ENCODE measurements at places on chromosomes 5 and 9.

DNA sequence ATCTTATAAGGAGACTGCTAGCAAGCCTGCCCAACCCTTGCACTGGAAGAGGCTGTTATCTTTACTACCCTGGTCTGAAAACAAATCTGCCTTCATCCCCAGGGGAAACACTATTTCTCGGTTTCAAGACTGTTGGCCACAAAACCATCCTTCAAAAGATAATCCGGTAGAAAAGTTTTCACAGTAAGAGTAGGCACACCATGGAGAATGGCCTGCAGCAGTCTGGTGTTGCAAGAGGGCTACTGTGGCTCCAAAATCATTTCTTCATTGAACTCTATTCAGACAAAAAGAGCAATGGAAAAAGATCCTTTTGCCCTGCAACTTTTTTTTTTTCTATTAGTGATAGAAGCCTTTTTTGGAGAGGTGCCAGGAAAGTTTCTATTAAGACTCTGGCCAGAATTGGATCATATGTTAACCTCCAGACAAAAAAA lies 163.9 kb downstream of the ARHGEF28 start:
- no peak overlapping the region for H3K27ac ChIP-seq
- H3K27me3 ChIP-seq = peaks cover 9% of the 10 kb centered on the region
- no peak for DNase-seq
- H3K4me3 ChIP-seq = no peak overlapping the region

GRCh38 chr5:112738191-112738560 lies 491 bp downstream of the APC start:
- peaks cover 22% of the 10 kb centered on the region for H3K4me1 ChIP-seq
- H3K27ac ChIP-seq = peak overlapping the region; percentile 82
- peak overlapping the region; percentile 98 for H3K4me3 ChIP-seq
- DNase-seq = no peak
- H3K36me3 ChIP-seq = peaks cover 3% of the 10 kb centered on the region

DNA sequence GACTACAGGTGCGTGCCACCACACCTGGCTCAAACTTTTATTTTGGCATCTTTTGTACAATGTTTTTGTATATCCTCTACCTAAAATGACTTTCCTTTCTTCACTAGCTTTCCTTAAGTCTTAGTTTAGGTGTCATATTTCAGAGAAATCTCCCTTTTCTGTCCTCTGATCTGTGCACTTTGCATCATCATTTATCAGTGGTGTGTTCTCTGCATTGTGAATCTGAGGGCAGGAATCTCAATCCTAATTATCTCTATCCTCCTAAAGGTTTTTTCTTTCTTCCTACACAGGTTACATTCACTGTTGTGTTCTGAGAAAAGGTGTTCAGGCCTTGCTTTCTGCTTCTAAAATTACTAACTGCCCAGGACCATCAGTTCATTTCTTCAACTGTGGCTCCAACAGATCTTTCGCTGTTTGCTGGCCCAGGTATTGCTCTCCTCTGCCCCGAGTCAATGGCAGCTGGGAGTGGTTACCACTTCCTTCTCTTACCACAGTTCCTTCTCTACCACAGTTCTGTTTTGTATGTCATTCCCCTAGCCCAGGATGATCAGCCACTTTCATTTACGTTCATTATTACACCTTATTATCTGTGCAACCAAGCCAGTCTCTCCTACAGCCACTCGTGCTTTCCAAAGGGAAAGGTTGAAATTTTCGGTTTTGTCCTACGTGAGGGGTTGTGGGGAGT lies 14.0 kb downstream of the TGFBR1 start:
- peak; percentile 45 for DNase-seq
- no peaks in the 10 kb centered on the region for H3K27me3 ChIP-seq
- H3K4me3 ChIP-seq = peak overlapping the region; percentile 81
- peaks cover 42% of the 10 kb centered on the region for H3K4me1 ChIP-seq
- H3K27ac ChIP-seq = peak overlapping the region; percentile 85

DNA sequence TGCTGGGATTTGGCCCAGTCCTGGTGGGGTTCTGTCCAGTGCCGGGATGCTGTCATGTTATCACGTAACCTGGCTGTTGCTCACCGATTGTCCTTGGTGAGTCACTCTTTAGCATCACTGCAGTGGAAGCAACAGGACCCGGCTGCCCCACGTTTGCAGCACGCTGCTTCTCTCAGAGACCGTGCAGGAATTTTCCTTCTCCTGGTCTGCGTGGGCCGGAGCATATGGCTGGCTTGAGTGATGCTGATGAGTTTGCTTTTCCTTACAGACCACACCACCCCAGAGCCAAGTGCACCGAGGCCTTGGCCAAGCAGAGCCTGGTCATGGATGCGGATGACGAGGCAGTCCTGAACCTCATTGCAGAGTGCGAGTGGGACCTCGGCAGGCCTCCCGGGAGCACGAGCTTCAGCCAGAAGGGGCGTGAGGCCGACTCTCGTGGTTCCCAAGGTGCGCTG lies 21.4 kb downstream of the CEP72 start:
- H3K4me3 ChIP-seq = no peak overlapping the region
- no peak for DNase-seq
- H3K27me3 ChIP-seq = no peaks in the 10 kb centered on the region
- no peaks in the 10 kb centered on the region for H3K4me1 ChIP-seq

GRCh38 chr5:8770431-8770830 lies 775.4 kb downstream of the SEMA5A start:
- no peak overlapping the region for H3K27ac ChIP-seq
- no peaks in the 10 kb centered on the region for H3K4me1 ChIP-seq
- H3K36me3 ChIP-seq = no peaks in the 10 kb centered on the region
- no peaks in the 10 kb centered on the region for H3K27me3 ChIP-seq

- DNase-seq = no peak
- peaks cover 2% of the 10 kb centered on the region for H3K4me1 ChIP-seq
- peaks cover 7% of the 10 kb centered on the region for H3K27me3 ChIP-seq
- H3K4me3 ChIP-seq = no peak overlapping the region
- H3K36me3 ChIP-seq = no peaks in the 10 kb centered on the region
- no peak overlapping the region for H3K27ac ChIP-seq
These were observed 137.2 kb downstream of the SREK1 start for GRCh38 chr5:66281294-66281693.

DNA sequence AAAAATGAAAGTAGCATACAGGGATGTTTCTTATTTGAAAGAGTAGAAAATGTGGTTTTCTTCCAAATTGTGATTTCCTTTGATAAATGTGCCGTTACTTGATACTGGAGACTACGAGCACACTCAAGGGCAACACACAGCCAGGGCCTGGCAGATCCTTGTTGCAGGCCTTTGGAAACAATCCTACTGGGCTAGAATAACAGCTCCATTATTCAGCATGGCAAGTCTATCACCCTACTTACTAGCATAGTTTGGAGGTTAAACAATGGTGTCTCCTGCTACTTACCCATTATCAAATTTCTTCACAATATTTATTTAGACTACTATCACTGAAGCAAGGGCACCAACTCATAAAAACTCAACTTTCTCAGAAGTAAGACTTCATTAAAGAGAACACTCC lies 140.8 kb upstream of the ZNF608 start:
- H3K4me3 ChIP-seq = no peak overlapping the region
- no peak for DNase-seq
- H3K4me1 ChIP-seq = no peaks in the 10 kb centered on the region
- no peak overlapping the region for H3K27ac ChIP-seq
